Spinal cord (tissue), 10 donors: ENCODE measurements at places on chromosomes 4 and X. TPM values are rescaled to one million over a fixed set of nuclear protein-coding genes. Genes with fewer than 3 reads are reported as not detected.

GRCh38 chr4:30838331-30838730, 118.2 kb downstream of the PCDH7 start:
- no peak for DNase-seq

- no peak for DNase-seq
Observed at GRCh38 chr4:2937986-2938385, 25.2 kb downstream of the NOP14 start.

GRCh38 chr4:101292901-101293300, 54.4 kb downstream of the PPP3CA start:
- DNase-seq = no peak

GRCh38 chr4:154738426-154738825, 5.4 kb upstream of the LRAT start:
- DNase-seq = no peak

- no peak for DNase-seq
Observed at GRCh38 chr4:170033999-170034398, 7.8 kb upstream of the MFAP3L start.

DNA sequence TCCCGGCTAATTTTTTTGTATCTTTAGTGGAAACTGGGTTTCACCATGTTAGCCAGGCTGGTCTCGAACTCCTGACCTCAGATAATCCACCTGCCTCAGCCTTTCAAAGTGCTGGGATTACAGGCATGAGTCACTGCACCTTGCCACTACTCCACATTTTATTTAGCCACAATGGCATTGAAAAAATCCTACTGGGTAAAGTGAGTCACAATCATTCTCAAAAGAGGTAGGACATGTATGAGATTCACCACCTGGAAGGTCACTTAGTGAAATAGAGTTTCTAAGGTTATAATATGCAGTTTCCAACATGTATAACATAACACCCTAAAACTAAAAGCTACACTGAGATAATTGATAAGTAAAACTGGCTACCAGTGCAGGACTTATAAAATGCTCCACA, 159.2 kb downstream of the BTC start:
- DNase-seq = no peak

DNA sequence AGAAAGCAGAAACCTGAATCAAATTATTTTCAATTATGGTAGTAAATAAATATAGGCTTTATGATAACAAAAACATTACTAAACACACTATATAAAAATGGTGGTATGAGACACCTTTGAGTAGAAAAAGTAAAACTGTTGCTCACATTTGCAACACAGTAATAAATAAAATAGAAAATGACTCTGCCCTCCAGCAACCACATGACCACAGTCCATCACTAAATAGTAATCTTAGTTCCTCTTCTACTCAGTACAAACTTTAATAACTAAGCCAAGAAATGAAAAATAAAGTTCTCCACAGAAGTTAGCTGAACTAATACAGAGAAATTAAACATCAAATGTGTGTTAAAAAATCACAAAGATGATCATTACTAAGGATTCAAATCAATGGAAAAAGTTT, 108.5 kb downstream of the ADGRA3 start:
- DNase-seq = no peak

DNA sequence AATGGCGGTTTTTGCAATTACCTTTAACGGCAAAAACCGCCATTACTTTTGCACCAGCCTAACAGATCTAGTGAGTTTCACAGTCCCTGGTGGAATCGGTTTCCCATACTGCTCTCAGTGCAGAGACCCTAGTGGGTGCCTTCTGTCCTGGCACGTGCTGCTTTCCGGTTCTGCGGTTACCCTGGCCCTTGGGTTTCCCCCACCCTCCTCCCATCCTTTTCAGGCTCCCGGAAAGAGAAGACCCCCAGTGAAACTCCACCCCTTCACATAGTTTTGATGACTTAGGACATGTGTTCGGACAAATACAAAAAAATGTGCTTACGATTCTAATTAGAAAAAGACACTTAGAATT, 36.9 kb downstream of the NLGN3 start:
- DNase-seq = no peak

DNA sequence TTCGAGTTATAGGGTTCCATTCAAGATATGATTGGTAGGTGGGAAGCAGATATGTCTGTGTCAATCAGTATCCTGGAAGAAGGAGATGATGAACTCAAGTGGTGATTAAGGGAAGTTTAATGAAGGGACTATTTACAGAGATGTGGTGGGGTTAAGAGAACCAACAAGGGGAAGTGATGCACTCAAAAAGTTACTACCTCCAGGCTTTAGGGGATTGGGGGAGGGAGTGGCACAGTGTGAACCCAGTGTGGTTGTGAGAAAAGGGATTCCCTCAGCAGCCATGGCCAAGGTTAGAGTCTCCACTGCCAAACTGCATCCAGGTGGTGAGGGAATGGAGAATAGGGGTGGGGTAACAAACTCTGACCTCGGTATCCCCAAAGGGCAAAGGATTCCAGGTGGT, 27.9 kb downstream of the PKD2 start:
- DNase-seq = no peak

GRCh38 chr4:81021981-81022380, 8.5 kb upstream of the BMP3 start:
- DNase-seq = no peak

- no peak for DNase-seq
Observed at GRCh38 chrX:115958687-115959359, 211.7 kb upstream of the AGTR2 start.

The MAP9 gene
- polyA plus RNA-seq = 21.5 TPM

The WNK3 gene
- polyA plus RNA-seq = 12.1 TPM

The DDX53 gene
- polyA plus RNA-seq = not detected

The BEX2 gene
- polyA plus RNA-seq = 223 TPM

The COL25A1 gene
- polyA plus RNA-seq = 14.7 TPM
